ENCODE measurements at places on chromosomes 6 and 20. TPM values are rescaled to one million over a fixed set of nuclear protein-coding genes. Genes with fewer than 3 reads are reported as not detected.

GRCh38 chr20:20253039-20253743 is 114.7 kb upstream of the INSM1 start:
- no peaks in the 10 kb centered on the region for H3K4me1 ChIP-seq
- H3K36me3 ChIP-seq, result no peaks in the 10 kb centered on the region
- no peaks in the 10 kb centered on the region for H3K27me3 ChIP-seq
- H3K27ac ChIP-seq, result no peak overlapping the region
- H3K4me3 ChIP-seq, result no peak overlapping the region
- DNase-seq, result no peak

The ABHD16B gene
- polyA plus RNA-seq, result not detected

The LY86 gene
- not detected for polyA plus RNA-seq

The EBF4 gene
- 2.2 TPM for polyA plus RNA-seq

- no peak for DNase-seq
- H3K4me1 ChIP-seq, result peaks cover 27% of the 10 kb centered on the region
- no peaks in the 10 kb centered on the region for H3K27me3 ChIP-seq
- H3K27ac ChIP-seq, result no peak overlapping the region
These were observed 20.8 kb upstream of the KIF25 start for GRCh38 chr6:167976708-167977107.
